ENCODE measurements at places on chromosomes 11 and 22.

GRCh38 chr11:31812383-31813381 lies 1.6 kb upstream of the PAX6 start:
- no peak for DNase-seq

DNA sequence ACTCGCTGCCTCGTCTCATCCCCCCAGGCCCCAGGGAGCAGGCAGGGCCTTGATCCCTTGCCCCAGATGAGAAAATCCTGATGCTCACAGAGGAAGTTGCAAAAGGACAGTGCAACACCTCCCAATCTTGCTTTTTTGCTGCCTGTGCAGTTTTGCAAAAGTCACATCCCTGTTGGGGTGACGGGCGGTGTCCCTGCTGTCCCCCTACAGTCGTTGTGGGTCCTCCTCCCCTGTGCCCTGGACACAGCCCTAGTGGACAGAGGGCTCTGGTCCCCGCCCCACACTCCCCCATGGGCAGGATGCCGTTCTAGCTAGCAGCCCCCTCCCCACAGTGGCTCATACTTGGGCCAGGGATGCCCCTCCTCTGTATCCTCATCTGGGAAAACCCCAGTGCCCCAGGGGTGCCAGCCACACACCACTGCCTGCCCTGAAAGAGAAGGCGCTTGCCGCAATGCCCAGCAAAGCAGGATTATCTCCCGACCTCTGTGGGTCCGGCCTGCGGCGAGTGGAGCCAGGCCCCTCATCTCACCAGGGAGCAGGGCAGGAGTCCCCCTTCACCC lies 18.4 kb upstream of the CTSD start:
- DNase-seq = no peak

- no peak for DNase-seq
Observed at GRCh38 chr11:67400942-67401494, 640 bp downstream of the PPP1CA start.

- peak; percentile 36 for DNase-seq
Observed at GRCh38 chr11:12303421-12304149, 73.8 kb upstream of the PARVA start.

DNA sequence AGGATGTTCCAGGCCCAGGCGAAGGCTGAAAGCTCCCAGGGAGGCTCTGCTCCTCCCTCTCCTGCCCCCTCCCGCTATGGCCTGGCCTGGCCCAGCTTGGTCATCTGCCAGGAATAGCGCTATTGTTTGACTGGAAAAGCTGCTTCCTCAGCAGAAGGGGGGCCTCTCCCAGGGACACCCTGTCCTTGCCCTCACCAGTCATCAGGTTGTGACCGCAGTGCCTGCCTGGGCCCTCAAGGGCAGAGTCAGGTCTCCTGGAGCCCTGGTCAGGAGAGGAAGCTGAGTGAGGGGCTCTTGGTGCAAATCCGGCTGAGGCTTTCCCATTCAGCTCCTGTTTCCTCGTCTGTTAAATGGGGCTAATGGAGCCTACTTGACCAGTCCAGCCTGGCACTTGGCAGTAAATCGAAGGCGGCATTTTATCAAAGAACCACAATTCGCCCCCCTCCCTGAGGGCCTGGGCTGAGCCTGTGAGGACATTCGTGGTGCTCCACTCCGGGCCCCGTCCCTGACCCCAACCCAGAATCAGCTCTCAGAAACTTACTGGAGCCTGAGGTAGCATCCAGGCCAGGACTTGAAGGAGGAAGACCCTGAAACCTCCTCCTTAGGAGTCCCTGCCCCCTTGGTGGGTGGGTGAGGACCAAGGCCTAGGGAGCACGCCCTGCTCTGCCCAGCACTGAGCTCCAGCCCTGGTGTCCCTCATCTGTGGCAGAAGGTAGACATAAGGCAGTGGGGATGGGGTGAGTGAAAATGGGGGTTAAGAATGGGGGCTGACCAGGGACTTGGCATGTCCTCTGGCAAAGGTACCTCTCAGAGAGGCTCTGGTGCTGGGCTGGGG lies 2.0 kb upstream of the CASTOR1 start:
- no peak for DNase-seq

GRCh38 chr11:107916671-107917241 lies 11.5 kb upstream of the RAB39A start:
- no peak for DNase-seq

DNA sequence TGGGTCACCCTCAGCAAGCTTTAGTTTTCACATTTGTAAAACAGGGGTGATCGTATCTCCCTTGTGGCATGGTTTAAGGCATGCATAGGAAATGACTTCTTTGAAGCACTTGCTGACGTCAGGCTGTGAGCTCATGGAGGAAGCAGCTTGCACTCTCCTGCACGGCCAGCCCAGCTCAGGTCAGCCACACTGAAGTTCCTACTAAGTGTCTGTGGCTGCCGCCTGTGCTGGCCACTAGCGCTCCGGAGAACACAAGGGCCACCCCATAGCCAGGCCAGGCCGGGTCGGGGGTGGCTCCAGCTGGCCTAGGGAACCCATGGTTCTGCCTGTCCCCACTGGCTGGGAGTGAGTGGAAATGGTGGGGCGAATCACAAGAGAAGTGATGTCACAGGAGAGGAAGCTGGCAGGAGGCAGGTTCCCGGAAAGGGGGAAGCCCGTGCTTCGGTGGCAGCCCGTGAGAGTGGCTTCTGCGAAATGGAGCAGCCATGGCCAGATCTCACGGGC lies 28.2 kb downstream of the KCTD17 start:
- no peak for DNase-seq

- DNase-seq = no peak
Observed at GRCh38 chr22:39360674-39361413, 11.1 kb downstream of the SYNGR1 start.

- DNase-seq = no peak
Observed at GRCh38 chr11:111633248-111633647, 31.0 kb downstream of the SIK2 start.

DNA sequence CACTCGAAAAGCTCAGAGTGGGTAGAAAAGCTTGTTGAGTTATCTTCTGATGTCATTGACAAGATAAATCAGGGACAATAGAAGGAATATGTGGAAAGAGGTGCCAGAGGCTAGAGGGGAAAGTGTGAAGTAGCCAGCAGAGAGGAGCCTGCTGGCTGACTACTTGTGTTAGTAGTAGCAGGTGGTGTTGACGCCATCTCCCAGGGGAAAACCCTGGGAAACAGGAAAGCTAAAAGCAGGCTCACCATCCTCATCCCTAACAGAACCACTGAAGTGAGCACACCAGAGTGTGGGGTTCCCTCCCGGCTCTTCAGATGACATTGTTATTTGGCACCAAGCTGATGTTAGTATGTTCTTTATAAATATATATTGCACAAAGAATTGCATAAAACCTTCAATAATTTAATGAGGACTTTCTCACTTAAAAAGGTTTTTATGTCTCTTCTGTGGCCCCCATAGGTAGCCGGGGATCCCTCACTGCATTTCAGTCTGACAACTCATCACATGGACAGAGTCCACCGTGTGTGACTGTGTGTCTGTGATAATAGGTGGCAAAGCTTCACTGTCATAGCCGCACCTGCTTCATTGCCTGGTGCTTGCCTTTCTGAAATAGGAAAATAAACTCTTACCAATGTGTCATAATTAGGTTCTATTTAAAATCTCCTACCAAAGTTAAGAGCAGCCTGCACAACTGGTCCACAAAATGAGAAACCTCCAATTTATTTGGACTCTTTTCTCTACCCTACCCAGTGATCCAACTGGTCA lies 63.2 kb upstream of the TOP3B start:
- DNase-seq = no peak

DNA sequence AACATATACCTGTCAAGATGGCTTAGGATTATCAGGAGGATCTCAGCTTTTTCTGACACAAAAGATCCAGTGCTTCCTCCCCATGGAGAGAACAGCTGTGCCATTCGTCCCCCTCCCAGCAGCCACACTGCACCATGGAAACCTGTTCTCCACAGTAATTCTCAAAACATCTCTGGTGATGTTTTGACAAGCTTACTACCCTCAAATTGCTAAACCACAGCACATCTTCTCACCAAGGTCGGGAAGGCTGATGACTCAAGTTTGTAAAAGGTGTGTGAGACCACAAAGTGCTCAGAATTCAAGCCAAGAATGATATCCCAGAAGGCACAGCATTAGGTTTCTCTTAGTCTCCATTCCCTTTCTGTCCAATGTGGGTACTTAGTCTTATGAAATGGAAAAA lies 3.9 kb upstream of the RAB38 start:
- DNase-seq = no peak

DNA sequence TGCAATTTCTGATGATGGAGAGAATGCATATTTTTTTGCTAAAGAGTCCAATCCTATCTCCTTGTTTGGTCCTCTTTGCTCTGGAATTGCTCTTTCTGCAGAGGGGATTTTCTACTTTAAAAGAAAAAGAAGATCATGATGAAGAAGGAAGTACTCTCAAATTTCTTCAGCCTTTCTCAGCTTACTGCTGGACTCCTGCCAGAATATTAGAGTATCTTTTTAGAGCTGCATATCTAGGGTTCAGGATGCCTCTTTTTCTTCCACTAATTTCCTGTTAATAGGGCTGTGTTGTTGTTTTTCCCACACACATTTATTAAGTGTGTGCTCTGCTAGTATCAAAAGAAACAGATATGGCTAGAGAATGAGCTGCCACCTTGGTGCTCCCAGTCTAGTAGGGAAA lies 18.2 kb downstream of the UBASH3B start:
- no peak for DNase-seq

DNA sequence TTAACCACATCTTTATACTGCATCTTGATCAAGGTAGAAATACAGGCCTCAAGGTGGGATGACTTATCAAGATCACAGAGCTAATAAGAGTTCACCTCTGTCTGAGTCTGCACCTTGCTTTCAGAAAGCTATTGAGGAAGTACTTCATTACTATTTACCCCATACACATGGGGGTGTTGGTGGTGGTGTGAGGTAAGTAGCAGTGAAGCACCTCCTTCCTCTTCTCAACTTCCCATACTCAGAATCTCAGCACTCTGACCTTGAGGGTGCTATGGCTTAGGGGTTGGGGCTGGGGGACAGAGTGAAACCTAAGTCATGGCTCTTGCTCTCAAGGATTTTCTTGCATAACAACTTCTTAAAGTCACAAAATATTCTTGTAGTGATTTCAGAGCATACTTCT lies 56.9 kb downstream of the ME3 start:
- DNase-seq = no peak

DNA sequence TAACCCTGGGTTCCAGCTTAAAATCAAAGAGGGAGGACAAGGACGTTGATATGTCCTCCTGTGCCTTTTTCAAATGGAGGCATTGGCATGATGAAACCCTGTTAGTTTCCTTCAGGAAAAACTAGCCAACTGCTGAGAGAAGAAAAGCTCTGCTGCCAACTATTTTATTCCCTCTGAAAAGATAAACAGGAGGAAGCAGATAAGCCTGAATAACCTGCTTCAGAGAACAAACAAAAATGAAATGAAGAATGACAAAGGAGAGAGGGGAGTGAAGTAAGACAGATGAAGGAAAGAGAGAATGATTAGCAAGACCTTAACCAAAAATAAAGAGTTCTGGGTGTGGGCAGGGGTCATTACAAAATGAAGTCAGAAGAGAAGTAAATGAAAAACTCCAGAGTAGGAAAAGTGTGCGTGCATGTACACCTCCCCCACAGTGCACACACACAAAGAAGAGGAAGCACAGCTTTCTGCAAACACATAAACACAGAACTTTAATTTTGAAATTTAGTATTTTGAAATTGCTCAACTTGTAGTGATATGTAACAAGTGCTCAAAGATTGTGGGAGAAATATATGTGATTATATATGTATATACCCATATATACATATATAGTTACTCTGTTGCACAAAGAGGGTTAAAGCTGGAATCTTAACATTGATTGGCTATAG lies 332.2 kb downstream of the LUZP2 start:
- no peak for DNase-seq

DNA sequence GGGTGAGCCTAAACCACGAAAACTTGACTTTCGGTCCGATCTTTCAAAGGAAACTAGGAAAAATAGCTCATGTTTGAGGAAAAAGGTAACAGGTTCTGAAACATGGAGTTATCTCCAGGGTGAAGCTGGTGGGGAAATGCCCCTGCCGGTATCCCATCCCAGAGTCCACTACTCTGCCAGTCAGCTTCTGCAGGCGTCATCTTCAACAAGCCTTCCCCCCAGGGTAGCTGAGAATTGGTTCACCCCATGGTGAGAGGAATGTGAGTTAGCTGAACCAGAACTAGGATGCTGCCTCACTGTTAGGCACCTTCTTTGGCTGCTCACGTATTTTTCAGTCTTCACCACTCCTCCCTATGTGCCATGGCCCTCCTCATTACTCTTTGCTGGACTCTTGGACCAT lies 1.1 kb downstream of the GVQW3 start:
- no peak for DNase-seq

GRCh38 chr22:38870791-38871359 lies 1.1 kb downstream of the CBX6 start:
- DNase-seq = no peak

DNA sequence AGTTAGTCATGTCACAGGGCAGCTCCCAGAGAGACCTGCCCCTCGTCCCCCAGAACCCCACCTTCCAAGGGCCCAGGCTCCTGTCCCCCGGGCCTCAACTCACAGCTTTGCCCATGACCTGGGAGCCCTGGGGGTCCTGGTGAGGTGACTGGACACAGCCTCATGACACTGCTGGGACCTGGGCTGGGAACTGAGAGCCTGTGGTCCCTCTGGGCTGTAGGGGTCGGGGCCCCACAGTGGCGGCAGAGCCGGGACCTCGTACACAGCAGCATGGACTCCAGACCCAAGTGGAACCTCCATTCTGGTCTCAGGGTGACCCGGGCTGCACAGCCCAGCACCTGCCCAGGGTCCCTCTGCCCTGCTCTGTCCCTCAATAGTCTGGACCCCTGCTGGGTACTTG lies 6.9 kb downstream of the APOBEC3A start:
- no peak for DNase-seq

DNA sequence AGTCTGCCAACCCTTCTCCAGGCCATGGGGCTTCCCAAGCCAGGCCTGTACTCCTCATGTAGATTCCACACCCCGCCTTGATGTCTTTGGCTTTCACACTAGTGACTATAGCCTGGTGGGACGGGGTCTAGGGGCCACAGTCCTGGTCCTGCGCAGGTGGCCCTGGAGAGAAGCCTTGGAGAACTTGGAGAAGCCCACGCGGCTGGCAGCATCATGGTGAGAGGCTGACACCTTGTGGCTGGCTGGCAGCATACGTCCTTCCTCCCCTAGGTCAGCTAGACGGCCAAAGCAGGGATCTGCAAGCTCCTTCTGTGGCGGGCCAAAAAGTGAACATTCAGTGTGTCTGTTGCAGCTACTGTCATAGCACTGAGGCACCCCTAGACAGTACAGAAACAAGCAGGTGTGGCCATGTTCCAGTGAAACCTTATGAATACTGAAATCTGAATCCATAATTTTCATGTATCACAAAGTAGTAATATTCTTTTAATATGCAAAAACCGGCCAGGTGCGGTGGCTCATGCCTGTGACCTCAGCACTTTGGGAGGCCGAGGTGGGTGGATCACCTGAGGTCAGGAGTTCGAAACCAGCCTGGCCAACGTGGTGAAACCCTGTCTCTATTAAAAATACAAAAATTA lies 42.0 kb downstream of the FAM83F start:
- no peak for DNase-seq

- DNase-seq = peak; percentile 38
Observed at GRCh38 chr11:124740277-124740882, 638 bp downstream of the NRGN start.

DNA sequence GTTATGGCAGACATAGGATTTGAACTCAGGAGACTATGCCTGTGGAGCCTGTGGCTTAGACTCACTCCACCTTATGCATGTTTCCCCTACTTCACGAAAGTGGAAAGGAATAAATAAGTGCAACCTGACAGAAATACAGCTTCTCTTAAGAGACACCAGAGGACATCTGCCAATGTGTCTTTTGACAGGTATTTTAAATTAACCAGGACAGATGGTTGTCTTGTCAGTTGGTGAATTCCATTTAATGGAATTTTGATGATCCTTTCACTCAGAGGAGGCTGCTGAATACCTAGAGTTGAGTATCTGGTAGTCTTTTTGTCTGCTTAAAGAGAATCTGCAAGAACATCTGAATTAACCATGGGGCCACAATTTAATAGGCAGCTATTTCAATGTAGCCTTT lies 46.1 kb downstream of the NELL1 start:
- no peak for DNase-seq
